Fibroblast of skin of right quadriceps (primary cell): ENCODE measurements at places on chromosomes 6 and 20.
A peak's percentile ranks its signal among the peaks of the same experiment; 100 is the strongest.

DNA sequence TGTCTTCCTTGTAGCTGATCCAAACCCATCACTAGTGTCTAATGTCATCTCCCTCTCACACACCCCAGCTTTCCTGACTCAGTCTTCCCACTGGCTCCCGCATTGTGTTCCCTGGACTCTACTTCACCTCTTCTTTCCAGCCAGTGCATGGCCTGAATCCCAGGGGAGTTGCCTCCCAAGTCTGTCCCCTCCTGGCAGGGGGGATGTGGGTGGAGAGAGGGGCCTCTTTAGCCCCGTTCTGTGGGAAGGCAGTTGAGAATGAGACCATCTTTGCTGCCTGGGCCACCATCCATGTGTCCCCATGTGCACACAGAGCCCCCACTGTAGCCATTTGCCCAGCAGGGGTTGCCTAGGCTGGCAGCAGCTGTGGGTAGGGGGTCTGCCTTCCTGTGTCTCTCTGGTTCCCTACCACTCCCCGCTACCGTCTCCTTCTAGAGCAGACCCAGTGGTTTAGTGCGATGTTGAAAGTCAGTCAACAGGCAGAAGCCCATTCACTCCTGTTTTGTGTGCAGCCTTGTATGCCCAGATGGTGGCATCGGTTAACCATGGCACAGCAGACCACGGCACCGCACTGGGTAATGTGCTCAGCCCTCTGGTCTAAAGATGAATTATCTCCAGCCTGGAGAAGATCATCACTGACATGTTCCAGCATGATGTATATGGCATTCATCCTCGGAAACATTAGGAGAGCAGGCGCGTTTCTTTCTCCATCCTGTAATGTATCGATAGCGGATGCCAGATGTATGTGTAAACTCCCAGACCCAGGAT, 178.8 kb upstream of the SNX9 start:
- DNase-seq, result peak; percentile 21

DNA sequence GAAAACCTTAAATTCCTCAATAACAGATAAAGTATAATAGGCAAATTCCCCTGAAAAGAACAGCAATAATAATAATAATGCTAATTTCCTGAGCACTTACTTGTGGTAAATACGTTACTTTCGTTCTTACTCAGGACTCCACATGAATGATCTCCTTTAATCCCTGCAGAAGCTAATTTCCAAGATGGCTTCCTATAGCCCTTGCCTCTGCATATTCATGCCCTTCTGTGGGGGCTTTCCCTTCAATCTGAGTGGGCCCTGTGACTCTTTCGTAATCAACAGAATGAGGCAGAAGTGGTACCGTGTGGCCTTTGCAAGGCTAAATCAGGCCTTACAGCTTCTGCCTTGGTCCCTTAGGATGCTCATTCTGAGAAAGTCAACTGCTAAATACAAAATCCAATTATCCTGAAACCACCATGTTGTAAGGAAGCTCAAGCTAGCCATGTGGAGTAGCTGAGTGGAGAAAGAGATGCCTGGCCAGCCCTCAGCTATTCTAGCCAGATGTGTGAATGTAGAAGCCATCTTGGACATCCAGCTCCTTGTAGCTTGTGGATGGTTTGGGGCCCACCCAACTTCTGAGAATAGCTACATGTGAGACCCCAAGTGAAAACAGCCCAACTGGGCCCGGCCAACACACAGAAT, 50.5 kb downstream of the MCUR1 start:
- DNase-seq, result no peak

DNA sequence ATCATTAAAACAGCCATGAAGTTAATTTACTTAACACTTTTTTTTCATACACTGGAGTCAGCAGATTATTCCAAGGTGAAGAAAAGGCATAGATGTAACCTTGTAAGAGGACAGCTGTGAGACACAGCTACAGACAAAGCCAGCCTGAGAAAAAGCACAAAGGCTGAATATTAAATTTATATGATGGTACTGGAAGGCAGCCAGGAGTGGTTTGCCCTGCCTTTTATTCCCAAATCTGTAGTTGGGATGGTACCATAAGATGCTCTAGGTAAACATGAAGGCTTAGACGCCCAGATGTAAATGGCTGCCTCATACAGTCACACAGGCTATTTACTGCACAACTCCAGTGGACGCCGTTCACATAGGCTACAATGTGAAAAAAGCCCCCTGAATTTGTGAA, 42.1 kb upstream of the LOC128125822 start:
- DNase-seq, result no peak

DNA sequence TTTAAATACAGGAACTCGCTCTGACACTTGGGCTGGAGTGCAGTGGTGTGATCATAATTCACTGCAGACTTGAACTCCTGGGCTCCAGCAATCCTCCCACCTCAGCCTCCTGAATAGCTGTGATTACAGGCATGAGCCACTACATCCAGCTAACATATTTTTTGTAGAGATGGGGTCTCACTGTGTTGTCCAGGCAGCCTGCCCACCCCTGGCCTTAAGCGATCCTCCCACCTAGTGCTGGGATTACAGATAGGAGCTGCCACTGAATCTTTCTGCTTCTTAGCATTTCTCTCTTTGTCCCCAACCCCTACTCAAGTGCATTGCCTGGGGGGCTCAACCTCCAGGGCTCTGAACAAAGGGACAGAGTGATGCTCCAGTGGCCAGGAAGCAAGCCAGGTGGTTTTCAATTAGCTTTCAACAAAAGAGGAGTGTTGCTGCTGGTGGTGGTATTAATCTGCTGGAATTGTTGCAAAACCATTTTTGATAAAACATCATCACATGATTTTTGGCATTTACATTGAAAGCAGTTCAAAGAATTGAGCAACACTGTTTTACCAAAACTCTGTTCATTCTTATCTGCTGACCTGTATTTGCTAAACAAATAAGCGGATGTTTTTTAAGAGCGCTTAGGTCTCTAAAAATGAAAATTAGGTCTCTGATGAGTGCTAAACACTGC, 40.4 kb upstream of the BPIFA2 start:
- DNase-seq, result no peak

DNA sequence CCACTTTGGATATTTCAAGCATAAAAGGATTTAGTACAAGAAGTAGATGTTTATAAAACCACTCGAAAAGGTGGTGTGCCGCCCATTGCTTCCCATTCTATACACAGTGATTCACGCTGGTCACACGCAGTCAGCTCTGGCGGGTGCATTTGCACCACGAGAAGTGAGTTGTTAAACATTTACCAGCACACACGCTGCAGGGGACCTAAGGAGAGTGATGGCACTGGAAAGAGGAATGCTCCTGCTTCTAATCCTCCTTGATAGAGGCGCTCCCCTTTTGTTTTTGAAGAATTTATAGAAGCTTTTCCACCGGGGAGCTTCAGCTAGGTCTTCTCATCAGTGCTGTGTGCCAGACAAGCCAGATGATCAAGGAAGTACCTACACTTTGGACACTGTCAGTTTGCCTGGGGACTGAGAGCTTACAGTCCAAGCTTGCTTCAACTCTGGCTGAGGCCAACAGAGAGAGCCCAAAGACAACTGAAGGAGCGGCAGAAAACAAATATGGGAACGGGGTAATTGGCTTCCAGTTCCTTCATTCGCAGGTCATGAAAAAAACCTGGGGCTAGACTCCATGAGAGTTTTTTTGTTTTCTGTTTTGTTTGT, 31.2 kb downstream of the MUC22 start:
- no peak for DNase-seq

DNA sequence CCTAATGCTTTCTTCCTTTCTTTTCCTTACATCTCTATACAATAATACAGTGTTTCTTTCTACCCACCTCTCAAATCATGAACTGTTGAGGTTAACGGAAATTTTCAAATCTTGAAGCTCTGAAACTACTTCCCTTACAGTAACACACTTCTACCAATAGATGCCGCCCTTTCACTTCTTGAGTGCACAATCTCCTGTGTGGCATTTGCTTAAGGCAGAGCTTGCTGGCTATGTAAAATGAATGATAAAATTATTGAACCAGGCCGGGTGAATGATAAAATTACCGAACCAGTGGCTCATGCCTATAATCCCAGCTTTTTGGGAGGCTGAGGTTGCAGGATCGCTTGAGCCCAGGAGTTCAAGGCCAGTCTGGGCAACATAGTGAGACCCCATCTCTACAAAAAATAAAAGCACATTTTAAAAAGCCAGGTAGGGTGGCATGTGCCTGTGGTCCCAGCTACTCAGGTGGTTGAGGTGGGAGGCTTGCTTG, 56.8 kb downstream of the KCNS1 start:
- peak; percentile 79 for DNase-seq

DNA sequence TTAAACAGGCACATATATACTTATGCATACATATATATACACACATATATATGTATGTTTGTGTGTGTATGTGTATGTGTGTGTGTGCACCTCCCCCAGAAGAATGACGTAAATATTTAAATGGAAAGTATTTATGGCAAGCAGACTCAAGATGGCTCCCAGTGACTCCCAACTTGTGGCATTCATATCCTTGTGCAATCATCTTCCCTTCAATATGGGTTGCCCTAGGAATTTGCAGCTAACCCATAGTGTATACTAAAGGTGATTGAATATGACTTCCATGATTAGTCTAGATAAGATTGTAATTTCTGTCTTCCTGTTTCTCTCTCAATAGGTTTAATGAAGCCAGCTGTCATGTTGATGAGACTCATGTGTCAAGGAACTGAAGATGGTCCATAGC, 127.6 kb downstream of the TRDN start:
- no peak for DNase-seq

DNA sequence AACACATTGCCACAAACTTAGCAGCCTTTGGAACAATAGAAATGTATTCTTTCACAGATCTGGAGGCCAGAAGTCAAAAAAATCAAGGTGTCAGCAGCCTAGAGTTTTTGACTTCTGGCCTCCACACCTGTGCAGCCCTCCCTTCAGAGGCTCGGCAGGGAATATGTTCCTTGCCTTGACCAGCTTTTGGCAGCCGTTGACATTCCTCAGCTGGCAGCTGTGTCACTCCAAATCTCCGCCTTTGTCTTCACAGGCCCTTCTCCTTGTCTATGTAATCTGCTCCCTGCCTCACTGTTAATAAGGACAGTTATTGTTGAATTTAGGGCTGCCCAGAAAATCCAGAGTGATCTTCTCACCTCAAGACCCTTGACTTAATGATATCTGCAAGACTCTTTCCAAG, 17.2 kb upstream of the AHI1 start:
- DNase-seq, result no peak

GRCh38 chr6:122754191-122754731, 25.3 kb upstream of the FABP7 start:
- DNase-seq, result no peak

DNA sequence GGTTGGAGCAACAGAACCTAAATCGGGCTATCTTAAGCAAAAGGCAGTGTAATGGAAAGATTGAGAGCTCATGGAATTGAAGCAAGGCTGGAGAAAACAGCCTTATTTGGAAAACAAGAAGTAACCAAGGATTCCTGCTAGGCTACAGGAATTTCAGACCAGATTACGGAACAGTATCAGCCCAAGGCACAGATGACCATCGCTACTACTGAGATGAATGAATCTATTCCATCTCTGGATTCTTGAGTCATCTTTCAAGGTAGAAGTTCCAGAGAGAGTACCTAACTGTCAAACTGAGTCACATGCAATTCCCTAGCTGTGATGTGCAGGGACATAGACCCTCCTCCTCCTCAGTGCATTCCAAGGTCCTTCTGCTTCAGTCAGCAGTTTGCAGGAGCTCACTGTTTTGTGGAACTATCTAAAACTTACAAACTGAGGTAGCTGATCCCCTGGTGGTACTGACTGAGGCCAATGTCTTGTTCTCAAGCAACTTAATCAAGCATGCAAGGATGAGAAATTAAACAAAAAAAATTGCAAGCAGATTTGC, 62.0 kb upstream of the SMLR1 start:
- DNase-seq, result no peak

DNA sequence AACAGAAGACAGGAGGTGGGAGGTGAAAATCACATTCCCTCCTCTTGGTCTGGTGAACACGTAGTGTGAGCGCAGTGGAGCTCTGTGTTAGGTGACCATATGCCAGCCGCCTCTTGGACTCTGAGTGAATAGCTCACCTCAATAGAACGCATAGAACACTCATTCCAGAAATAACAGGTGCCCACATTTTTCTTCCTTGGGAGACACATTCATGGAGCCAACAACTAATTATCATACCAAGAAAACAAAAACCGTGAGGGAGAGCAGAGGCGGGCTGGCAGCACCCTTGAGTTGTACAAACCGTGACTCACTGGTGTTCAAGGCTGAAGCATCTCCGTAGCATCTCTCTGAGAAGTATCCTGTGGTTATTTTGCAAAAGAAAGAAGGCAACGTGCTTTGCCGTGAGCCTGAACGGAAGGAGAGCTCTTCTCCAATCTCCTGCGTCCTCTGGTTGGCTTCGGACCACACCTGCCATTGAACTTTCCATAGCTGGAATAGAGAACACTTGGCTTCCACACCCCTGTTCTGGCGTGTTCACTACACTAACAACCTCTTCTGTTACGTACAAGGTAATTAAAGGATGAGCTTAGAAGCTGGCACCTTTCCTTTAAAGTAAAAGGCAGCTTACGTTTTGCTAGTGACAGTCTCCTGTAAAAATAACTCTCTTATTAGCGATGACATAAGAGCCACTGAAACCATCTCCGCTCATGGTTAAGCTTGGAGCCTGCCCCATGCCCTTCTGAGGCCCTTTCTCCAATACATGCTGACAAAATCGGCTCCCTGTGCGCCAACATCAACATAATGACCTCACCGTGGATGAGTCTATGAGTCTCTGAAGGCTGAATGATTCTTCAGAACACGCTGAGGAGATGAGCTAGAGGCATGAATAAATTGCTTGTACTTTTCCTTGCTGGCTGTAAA, 30.2 kb upstream of the SGK1 start:
- peak; percentile 85 for DNase-seq

DNA sequence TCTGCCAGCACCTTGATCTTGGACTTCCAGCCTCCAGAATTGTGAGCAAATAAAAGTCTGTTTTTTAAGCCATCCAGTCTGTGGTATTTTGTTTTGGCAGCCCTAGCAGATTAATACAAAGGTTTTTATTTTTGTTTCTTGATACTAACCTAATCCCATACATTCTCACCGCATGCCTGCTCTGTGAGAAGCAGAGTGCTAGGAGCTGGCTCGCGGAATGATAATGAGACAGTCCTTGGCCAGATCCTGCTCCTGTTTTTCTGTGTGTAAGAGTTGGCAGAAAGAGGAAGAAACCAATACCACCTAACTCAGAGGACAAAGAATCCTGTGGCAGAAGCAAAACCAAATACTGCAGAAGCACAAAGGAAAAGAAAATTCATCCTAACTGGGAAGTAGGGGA, 82.6 kb downstream of the KIF16B start:
- no peak for DNase-seq

DNA sequence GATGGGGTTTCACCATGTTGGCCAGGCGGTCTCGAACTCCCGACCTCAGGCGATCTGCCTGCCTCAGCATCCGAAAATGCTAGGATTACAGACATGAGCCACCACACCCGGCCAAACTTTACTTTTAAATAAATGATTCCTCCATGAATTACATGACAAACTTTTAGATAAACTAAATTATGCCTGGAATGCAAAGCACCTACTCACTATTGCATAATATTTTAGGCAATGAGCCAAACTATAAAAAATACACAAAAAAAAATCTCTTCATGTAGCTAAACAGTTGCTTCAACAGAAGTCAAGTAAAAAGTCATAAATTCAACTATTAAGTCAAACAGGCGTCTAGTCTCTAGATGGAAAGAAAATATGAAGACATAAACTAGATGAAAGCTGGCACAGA, 56.5 kb downstream of the PTPRK start:
- peak; percentile 43 for DNase-seq
